ENCODE measurements at places on chromosomes 3 and 15.

DNA sequence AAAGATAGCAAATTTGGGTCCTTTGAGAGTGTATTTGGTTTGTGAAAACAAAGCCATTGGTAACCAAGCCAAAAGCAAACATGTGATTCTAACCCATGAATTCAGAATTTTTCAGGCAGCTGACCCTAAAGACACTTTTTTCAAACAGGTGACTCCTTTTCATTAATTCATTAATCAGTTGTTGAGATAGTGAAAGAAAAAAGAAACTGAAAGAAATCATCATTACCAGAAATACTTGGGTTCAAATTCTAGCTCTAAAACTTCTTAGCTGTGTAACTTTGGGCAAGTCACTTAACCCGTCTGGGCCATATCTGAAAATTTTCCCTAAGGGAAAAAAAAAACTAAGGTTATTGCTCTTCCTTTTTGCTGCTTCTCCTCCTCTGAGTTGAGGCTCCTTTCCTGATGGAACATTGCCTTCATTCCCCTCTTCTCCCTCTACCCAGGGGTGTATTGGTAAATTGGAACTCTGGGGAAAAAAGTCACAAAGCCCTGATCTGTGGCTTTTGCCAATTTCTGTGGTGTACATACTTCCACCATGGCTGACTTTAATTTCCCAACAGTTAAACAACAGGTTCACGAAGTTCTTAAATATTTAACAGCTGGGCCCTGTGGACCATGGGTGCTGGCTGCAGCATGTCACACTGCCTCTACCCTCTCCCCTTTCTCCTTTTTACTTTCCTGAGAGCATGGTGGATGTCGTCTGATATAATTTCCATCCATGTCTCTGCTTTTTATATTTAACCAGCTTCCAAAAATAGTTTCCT, 120.3 kb downstream of the ASB7 start:
- DNase-seq, result no peak

GRCh38 chr15:36961956-36962355, 138.4 kb downstream of the MEIS2 start:
- no peak for DNase-seq

DNA sequence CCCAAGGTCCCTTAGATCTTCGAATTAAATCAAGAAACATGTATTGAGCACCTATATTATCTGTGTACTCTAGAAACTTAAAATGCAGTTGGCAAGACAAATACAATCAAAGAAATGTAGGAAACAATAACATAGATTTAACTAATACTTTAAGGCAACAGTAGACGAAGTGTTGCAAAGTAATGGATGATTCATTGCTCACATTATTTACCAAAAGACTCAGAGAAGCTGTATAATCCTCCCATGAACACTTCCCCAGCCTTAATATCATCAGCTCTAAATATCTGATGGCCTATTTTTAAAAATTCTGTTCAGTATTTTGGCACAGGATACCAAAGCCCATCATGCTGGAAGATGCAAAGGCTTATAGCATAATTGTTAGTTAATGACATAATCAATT, 272.1 kb upstream of the TTC14 start:
- no peak for DNase-seq

GRCh38 chr3:29537889-29538609, 257.2 kb downstream of the RBMS3 start:
- no peak for DNase-seq

DNA sequence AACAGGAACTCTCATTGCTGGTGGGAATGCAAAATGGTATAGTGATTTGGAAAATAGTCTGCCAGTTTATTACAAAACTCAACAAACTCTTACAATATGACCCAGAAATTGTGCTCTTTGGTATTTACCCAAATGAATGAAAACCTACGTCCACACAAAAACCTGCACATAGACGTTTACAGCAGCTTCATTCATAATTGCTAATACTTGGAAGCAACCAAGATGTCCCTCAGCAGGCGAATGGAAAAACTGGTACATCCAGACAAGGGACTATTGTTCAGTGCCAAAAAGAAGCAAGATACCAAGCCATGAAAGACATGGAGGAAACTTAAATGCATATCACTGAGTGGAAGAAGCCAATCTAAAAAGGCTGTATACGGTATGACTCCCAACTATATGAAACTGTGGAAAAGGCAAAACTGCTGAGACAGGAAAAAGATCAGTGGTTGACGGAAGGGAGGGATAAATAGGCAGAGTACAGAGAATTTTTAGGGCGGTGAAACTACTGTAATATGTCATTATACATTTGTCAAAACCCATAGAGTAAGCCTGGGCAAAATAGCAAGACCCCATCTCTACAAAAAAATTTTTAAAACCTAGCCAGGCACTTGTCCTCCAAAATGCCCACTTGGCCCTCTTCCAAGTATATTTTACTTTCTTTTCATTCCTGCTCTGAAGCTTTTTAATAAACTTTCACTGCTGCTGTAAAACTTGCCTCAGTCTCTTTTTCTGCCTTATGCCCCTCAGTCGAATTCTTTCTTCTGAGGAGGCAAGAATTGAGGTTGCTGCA, 4.9 kb upstream of the MKRN2OS start:
- no peak for DNase-seq

DNA sequence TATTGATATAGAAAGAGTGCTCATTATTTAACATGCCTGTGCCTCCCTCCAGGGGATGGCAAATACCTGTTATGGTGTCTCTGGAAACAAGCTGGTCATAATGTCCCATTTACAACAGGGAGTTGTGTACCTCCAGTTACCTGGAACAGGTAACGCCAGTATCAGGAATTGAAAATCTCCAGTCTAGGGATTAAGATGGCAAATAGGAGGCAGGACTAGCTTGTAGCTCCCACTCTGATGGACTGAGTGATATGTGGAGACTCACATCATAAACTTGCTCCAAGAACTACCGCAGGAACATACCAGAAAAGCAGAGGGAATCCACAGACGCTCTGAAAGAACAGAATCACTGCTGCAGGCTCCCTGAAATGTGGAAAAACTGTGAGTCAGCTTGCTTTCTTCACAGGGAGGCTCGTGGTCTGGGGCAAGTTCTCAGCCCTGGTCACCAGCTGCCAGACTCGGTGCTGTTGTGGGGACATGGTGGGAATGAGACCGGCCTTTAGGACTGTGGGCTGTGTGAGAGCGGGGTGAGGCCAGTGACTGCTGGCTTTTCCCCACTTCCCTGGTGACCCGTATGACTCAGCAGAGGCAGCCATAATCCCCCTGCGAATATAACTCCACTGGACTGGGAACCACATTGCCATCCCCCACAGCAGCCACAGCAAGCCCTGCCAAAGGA, 97.4 kb downstream of the KCNAB1 start:
- DNase-seq, result no peak

- peak; percentile 63 for DNase-seq
Observed at GRCh38 chr3:79604681-79605080, 163.1 kb downstream of the ROBO1 start.

- DNase-seq, result peak; percentile 44
Observed at GRCh38 chr3:129001101-129001805, at the start of gene EFCC1. Gene EFCC1, plus strand, starts transcription at chr3:129001304. Its CDS starts 325 bp downstream, at chr3:129001629.

DNA sequence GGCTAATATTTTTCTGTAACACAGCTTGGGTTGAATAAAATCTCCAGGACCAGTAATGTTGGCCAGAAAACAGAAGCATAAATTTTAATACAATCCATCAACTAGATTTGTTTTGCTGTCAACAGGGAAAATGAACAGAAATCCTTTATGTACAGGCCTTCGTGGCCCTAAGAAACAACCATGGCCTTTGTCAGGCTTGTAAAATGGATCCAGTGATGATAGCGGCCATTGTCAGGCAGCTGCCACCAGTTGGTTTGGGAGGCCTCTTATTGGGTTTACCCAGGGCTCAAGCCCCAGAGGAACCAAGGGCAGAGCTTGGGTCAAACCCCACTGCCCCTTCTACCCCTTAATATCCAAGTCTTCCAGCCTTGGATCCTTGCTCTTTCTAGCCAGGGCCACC, 5.6 kb upstream of the FYCO1 start:
- DNase-seq, result no peak

DNA sequence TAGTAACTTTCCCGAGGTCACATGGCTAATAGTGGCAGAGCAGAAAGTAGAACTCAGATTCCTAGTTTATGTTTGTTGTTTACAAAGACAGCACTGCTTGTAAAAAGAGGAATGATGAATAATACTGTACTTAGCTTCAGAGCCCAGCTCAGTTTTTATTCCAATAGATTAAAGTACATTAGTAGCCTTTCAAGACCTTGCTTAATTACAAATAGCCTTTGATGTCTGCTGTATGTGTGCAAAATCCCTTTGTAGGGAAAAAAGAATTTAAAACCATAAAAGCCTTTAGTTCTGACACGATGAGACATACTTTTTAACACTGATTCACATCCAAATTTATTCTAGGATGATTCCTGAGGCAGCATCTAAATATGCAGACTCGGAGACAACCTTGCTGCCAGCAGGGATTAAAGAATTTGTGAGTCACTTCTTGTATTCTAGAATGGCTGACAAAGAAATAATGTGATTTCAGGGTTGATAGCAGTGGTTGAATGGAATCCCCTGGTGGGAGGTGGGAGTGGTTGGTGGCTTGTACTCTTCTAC, 324.2 kb upstream of the TGFBR2 start:
- DNase-seq, result peak; percentile 72

DNA sequence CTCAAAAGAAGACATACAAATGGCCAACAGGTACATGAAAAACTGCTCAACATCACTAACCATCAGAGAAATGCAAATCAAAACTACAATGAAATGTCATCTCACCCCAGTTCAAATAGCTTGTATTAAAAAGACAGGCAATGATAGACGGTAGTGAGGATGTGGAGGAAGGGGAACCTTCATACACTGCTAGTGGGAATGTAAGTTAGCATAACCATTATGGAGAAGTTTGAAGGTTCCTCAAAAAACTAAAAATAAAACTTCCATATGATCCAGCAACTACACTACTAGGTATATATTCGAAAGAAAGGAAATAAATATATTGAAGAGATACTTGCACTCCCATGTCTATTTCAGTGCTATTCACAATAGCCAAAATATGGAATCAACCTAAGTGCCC, 62.8 kb upstream of the PPARG start:
- no peak for DNase-seq

DNA sequence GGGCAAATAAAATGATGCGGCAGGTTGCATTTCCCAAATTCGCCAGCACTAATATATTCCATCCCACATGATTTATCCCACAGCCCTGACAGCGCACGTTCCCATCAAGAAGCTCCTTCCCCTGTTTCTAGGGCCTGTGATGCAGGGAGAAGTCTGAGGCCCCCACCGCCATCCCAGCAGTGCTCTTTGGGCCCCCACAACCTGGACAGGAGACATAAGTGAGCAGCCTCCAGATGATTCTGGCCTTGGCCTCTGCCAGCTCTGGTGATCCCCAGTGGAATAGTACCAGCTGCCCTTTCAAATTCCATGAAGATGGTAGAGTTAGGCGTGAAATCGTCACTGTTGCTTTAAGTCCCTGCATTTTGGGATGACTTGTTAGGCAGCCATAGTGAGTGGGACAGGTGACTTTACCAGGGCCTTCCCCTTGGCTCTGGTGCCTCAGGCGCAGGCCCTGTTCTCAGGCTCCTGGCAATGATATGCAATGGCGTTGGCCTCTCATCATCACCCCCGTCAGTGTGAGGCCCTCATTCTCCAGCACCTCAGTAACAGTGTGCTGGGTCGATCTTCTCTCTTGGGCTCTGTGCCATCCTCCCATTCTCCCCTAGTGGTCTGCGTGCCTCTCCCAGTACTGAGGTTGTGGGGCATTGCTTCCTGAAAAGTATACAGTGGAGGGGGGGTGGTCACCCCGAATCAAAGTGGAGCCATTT, 263.7 kb downstream of the OCA2 start:
- DNase-seq, result no peak

- DNase-seq, result no peak
Observed at GRCh38 chr3:130442284-130442683, 74.7 kb upstream of the COL6A6 start.

All from NCI-H226 (cell line).